ENCODE measurements at places on chromosomes 7 and 10.

DNA sequence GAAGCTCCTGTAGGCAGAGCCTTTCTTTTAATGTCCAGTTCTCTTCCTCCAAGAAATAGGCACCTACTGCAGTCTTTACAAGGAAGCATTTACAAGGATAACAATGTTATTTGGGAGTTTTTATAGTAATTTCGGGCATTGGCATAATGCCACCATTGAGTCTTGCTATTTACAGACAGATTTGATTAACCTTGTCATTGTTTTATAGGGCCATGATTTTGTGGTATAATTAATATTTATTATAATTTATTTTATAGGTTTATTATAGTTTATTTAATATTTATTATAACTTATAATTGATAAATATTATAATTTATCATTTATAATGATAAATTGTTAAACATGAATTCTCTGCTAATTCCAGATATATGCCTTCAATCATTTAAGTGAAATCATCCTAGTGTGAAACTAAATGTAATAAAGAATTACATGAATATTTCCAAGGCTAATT, 573 bp upstream of the POT1 start:
- DNase-seq = no peak

GRCh38 chr7:20224025-20224424, 6.8 kb upstream of the MACC1 start:
- DNase-seq = no peak

DNA sequence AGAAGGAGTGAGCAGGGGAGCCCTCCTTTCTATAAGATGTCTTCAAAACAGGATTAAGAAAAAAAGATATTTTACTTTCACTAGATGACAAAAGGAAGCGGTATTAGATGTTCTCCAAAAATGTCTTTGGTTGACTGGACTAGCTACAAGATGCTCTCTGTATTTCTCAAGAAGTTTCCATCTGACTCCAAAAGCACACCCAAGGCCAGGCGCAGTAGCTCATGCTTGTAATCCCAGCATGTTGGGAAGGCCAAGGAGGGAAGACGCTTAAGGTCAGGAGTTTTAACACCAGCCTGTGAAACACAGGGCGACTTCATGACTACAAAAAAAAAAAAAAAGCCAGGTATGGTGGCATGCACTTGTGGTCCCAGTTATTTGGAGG, 84.5 kb downstream of the PIP4K2A start:
- no peak for DNase-seq

- no peak for DNase-seq
These were observed 22.0 kb downstream of the UMAD1 start for GRCh38 chr7:7662527-7662926.

- no peak for DNase-seq
These were observed 83.0 kb upstream of the DNAJB6 start for GRCh38 chr7:157253850-157254249.

- DNase-seq = no peak
These were observed 244.0 kb upstream of the CXCL12 start for GRCh38 chr10:44628921-44629320.

All from NCI-H187 (cell line).